Astrocyte (in vitro differentiated cells and primary cell): ENCODE measurements at places on chromosomes 7 and 10.
A peak's percentile ranks its signal among the peaks of the same experiment; 100 is the strongest.

- no peak overlapping the region for H3K4me3 ChIP-seq
- no peaks in the 10 kb centered on the region for H3K27me3 ChIP-seq
- peaks cover 23% of the 10 kb centered on the region for H3K4me1 ChIP-seq
- peaks cover 24% of the 10 kb centered on the region for H3K36me3 ChIP-seq
- no peak overlapping the region for H3K27ac ChIP-seq
Observed at GRCh38 chr7:158738841-158739240, 34.2 kb upstream of the NCAPG2 start.

DNA sequence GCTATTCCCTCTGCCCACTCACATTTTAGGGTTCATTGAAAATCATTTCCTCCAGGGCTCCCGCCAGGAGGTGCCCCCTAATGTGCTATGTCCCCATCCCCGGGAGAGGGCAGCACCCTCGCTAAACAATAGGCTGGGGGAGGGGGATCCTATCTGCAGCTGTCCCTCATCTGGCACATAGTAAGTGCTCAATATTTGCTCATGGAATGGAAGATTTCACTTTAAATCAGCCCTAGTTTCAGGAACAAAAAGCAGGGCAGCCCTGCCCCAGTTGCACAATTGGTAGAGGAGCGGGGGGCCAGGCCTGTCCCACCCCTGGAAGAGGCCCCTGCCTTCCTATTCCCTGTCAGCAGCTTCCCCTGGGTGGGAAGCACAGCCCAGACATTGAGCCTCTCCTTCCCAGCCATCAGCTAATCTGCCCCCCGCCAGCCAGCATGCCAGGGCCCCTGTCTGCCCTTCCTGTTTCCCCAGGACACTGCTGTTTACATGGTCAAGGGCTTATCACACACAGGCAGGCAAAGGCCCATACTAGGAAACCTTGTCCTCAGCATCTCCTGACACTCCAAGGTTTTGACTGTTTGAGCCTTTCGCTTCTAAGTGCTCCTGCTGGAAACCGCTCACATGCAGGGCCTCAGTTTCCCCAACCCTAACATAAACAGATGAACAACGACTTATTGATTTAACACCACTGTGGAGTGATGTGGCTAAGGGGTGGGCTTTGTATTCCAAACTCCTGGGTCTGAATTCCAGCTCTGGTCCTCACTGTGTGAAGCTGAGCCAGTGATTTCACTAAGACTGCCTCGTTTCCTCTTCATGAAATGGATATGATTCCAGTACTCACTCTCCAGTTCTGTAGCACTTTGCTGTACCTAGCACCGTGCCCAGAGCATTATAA lies 130.7 kb upstream of the ZMIZ1 start:
- no peaks in the 10 kb centered on the region for H3K36me3 ChIP-seq
- no peak overlapping the region for H3K27ac ChIP-seq
- H3K4me1 ChIP-seq, result no peaks in the 10 kb centered on the region
- H3K4me3 ChIP-seq, result no peak overlapping the region
- H3K27me3 ChIP-seq, result peaks cover 5% of the 10 kb centered on the region
- no peak for DNase-seq

GRCh38 chr10:100886963-100887362 lies 25.8 kb upstream of the SLF2 start:
- no peaks in the 10 kb centered on the region for H3K27me3 ChIP-seq
- H3K36me3 ChIP-seq, result no peaks in the 10 kb centered on the region
- DNase-seq, result no peak
- H3K27ac ChIP-seq, result no peak overlapping the region
- no peak overlapping the region for H3K4me3 ChIP-seq

- DNase-seq, result no peak
- H3K27me3 ChIP-seq, result no peaks in the 10 kb centered on the region
- H3K36me3 ChIP-seq, result no peaks in the 10 kb centered on the region
- no peak overlapping the region for H3K4me3 ChIP-seq
- no peaks in the 10 kb centered on the region for H3K4me1 ChIP-seq
Observed at GRCh38 chr7:18916826-18917225, 200.6 kb downstream of the TWIST1 start.

DNA sequence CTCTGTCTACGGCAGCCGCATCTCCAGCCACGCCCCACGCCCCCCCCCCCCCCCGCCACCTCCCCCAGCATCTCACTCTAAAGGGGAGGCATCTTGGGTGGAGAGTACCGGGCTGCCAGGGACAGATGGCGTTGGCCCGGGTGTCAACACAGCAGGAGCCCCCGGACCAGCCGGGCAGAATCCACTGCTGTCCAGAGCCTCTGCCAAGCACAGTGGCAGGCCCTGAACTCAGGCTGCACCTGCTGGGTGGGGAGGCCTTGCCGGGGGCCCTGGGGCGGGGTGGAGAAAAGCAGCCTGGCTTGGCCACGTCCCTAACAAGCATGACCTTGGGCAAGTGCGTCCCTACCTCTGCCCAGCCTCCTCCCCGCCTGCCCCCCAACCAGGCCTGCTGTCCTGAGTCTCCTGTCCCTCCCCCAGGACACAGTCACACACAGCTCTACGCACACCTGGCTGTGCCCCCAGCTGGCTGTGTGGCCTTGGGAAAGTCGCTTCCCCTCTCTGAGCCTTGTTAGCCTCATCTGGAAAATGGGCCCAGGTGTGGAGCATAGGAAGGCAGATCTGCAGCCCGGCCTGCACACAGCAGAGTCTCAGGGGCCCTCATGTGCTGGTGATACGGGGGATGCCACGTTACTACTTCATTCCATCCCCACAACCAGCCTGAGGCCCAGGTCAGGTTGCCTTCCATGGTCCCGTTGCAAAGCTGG lies 45.2 kb downstream of the MICALL2 start:
- no peaks in the 10 kb centered on the region for H3K36me3 ChIP-seq
- peaks cover 6% of the 10 kb centered on the region for H3K4me1 ChIP-seq
- DNase-seq, result no peak

DNA sequence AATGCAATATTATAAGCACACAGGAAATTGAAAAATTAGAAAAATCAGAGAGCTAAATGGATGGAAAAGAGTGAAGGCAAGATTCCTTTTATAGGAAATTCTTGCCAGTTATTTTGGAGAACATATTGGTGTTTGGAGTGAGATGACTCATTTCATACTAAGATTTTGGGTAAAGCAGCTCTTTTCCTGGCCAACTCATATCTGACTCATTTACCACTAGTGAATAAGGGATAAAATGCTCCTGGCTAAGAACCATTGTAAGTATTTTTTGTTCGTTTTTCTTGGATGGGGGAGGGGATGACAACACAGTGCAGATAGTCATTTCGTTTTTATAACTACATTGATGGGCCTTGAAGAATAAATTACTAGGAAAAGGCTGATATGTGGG lies 139.3 kb downstream of the TWIST1 start:
- H3K36me3 ChIP-seq, result no peaks in the 10 kb centered on the region
- no peaks in the 10 kb centered on the region for H3K27me3 ChIP-seq
- peak; percentile 97 for DNase-seq
- H3K4me1 ChIP-seq, result peaks cover 27% of the 10 kb centered on the region
- peak overlapping the region; percentile 57 for H3K27ac ChIP-seq
- H3K4me3 ChIP-seq, result peak overlapping the region; percentile 29

DNA sequence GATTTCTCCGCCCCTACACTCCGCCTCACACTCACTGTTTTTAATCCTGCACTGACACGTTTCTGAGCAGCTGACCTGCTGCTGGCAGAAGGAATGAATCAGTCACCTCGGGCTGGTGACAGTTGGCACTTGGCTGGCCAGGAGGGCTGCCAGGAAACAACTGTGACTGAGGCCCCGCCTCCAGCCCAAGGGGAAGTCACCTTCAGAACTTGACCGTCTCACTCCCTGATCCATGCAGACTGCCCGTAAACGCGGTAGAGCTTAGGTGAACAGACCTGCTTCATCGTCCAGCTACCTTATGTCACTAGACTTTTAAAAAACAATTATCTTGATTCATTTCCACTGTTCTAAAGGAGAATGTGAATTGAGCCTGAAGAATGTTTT lies 107.5 kb downstream of the DOCK1 start:
- no peaks in the 10 kb centered on the region for H3K27me3 ChIP-seq
- no peak overlapping the region for H3K27ac ChIP-seq
- H3K4me1 ChIP-seq, result peaks cover 7% of the 10 kb centered on the region
- peak; percentile 20 for DNase-seq

- no peaks in the 10 kb centered on the region for H3K36me3 ChIP-seq
- H3K4me3 ChIP-seq, result no peak overlapping the region
- no peaks in the 10 kb centered on the region for H3K4me1 ChIP-seq
Observed at GRCh38 chr10:120689777-120690529, 161.2 kb upstream of the WDR11 start.

DNA sequence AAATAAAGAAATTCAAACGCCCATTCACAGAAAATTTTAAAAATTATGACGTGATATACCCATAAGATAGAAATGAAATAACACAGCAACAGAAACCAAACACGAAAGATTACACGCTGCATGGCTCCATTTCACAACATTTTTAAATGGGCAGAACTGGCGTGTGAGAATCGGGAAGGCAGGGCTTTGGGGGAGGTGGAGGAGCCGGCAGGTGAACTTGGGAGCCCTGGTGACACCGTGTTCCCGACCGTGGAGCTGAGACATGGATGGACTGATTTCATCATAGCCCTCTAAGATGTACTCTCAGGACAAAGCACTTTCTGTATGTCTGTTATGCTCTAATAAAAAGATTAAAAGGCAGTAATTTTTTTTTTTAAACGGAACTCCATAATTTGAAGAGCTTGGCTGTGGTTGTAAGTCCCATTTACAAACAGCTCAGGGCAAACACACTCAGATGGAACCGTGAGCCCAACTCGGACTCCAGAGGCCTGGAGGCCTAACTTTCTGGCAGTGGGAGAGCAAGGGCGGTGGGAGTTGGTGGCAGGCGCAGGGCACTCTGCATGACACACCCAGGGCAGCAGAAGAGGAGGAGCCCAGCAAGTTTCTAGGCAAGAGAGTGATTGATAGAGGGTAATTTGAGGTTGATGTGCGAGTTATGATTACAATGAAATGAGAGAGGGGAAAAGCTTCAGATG lies 203.4 kb downstream of the MAD1L1 start:
- H3K4me1 ChIP-seq, result no peaks in the 10 kb centered on the region
- no peak overlapping the region for H3K27ac ChIP-seq
- DNase-seq, result no peak
- H3K36me3 ChIP-seq, result no peaks in the 10 kb centered on the region

- no peaks in the 10 kb centered on the region for H3K27me3 ChIP-seq
- no peaks in the 10 kb centered on the region for H3K36me3 ChIP-seq
- no peak for DNase-seq
- H3K4me3 ChIP-seq, result no peak overlapping the region
- no peaks in the 10 kb centered on the region for H3K4me1 ChIP-seq
- no peak overlapping the region for H3K27ac ChIP-seq
Observed at GRCh38 chr7:146074195-146074765, 42.3 kb upstream of the CNTNAP2 start.

DNA sequence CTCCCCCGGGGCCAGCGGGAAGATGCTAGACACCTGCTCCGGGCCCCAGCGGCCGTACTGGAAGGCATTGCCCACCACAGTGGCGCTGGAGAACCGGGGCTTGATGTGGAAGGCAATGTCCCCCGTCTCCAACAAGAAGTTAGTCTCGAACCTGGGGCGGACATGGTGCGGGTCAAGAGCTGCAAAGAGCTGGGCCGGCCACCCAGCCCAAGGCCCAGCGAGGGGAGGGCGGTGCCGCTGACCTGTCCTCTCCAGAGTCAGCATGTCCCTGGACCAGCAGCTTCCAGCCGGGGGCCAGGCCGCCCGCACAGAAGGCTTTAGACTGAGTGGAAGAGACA lies 551 bp downstream of the GRIFIN start:
- peaks cover 28% of the 10 kb centered on the region for H3K4me1 ChIP-seq
- H3K27me3 ChIP-seq, result no peaks in the 10 kb centered on the region
- H3K36me3 ChIP-seq, result no peaks in the 10 kb centered on the region
- H3K27ac ChIP-seq, result no peak overlapping the region
- DNase-seq, result no peak

DNA sequence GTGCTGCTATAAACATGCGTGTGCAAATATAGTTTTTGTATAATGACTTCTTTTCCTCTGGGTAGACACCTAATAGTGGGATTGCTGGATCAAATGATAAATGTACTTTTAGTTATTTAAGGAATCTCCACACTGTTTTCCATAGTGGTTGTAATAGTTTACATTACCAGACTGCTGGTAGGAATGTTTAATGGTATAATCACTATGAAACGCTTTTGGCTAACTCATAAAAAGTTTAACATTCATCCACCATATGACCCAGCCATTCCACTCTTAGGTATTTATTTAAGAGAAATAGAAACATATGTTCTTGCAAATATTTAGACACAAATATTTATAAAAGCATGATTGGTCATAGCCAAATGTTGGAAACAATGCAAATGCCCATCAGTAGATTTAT lies 32.1 kb upstream of the TFEC start:
- no peaks in the 10 kb centered on the region for H3K27me3 ChIP-seq
- H3K4me1 ChIP-seq, result no peaks in the 10 kb centered on the region
- DNase-seq, result no peak
- no peaks in the 10 kb centered on the region for H3K36me3 ChIP-seq
- H3K4me3 ChIP-seq, result no peak overlapping the region
